ENCODE measurements at places on chromosomes 3 and 15.

- no peak for DNase-seq
Measured at GRCh38 chr3:134075846-134076245, 46.1 kb upstream of the SLCO2A1 start.

- peak; percentile 25 for DNase-seq
Measured at GRCh38 chr3:182795389-182795782, 2.1 kb downstream of the ATP11B start.

DNA sequence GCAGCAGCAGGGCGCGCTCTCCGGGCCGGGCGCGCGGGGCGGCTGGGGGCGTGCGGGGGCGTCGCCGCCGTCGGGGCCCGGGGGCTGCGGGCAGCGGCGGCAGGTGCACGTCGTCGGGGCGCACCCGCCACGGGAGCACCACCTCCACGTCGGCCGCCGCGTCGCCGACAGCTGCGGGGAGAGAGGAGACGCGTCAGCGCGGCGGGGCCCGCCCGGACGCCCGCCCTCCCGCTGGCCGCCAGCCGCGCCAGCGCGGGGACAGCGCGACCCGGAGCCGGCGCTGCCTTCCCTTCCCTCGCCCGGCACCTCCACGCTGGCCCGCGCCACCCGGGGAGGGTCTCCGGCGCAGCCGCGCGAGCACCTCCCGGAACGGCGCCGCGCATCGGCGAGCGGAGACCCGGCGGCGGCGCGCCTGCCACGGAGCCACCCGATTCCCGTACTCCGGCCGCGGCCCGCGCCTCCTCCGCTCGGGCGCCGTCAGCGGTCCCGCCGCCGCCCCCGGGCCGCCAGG lies 481 bp downstream of the ADAMTS17 start:
- no peak for DNase-seq

- no peak for DNase-seq
Measured at GRCh38 chr15:68337826-68338225, 60.3 kb downstream of the FEM1B start.

GRCh38 chr3:144073698-144074097 lies 102.1 kb downstream of the DIPK2A start:
- no peak for DNase-seq

DNA sequence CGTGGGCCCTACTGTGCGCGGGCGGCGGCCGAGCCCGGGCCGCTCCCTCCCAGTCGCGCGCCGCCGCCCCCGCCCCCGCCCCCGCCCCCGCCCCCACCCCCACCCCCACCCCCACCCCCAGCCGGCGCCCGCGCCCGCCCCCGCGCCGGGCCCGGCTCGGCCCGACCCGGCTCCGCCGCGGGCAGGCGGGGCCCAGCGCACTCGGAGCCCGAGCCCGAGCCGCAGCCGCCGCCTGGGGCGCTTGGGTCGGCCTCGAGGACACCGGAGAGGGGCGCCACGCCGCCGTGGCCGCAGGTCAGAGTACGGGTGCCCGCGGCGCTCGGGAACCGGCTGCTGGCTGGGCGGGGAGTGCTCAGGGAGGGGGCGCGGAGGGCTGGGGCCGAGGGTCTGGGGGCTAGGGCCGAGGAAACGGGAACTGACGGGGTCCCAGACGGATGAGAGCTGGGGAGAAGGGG lies 1.1 kb upstream of the PPARG start:
- peak; percentile 40 for DNase-seq

GRCh38 chr15:77853910-77854309 lies 221.2 kb upstream of the LINGO1 start:
- no peak for DNase-seq

DNA sequence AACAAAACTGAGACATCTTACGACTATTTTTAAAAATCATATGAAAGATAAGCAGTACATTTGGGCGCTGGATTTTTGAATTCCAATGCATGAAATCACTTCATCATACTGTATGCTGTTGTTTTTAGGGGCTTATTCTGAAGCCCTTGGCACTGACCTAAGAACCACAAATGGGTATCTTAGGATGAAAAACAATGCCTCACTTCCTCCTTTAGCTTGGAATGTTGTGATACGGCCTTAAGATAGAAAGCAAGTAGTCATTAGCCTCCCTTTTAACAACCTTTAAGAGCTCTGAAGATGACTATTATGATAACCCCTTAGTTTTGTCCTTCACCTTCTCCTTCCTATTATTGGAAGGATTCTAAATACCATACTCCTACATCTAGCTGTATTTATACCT lies 289.8 kb downstream of the ARPP21 start:
- DNase-seq = no peak

- DNase-seq = no peak
Measured at GRCh38 chr3:14472471-14473351, 67.4 kb downstream of the GRIP2 start.

DNA sequence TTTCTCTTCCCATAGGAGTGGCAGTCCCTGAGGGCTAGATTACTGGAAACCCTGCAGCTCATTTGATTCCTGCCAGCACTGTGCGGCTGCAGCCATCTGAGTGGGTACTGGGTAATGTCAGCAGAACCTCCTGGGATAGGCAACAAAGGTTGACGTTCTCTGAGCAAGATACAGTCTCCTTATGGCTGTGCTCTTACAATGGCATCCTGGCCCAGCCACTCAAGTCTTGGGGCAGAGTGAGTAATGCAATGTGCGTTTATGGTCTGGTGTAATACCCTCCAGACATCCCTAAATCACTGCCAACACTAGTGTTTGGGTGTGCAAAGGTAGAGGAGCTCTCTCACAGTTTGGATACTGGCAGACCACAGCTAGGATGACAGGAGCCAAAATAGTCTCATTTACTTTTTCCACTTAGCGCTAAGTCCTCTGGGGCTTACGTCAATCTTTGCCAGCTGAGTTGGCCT lies 775.8 kb downstream of the ZNF385D start:
- DNase-seq = no peak

DNA sequence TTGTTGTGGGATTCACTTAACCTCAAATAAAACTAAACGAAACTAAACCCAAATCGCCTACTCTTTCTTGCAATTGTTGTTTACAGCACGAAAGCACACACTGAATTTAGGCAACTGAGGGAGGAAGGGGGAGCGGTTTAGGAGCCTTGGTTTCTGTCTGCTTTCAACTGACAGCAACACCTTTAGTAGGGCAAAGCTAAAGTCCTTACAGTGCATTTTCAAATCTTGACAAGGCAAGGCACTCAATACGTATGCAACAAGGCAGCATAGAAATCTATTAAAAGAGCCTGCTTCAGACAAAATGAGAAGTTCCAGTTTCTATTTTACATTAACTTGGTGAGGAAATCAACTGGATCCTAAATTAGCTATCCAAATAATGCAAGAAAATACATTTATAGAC lies 174.6 kb downstream of the CHST2 start:
- DNase-seq = no peak

GRCh38 chr3:134086616-134087015 lies 56.9 kb upstream of the SLCO2A1 start:
- no peak for DNase-seq

GRCh38 chr3:126751611-126752302 lies 47.7 kb downstream of the CHCHD6 start:
- no peak for DNase-seq

GRCh38 chr3:128067489-128067888 lies 15.3 kb downstream of the SEC61A1 start:
- no peak for DNase-seq

- DNase-seq = no peak
Measured at GRCh38 chr15:67892559-67893377, 52.9 kb upstream of the RNU6-1 start.

- no peak for DNase-seq
Measured at GRCh38 chr3:29697989-29698388, 417.1 kb downstream of the RBMS3 start.
